Cerebellar nuclear complex (tissue), 1 donor: ENCODE measurements at places on chromosomes 11 and 22.

DNA sequence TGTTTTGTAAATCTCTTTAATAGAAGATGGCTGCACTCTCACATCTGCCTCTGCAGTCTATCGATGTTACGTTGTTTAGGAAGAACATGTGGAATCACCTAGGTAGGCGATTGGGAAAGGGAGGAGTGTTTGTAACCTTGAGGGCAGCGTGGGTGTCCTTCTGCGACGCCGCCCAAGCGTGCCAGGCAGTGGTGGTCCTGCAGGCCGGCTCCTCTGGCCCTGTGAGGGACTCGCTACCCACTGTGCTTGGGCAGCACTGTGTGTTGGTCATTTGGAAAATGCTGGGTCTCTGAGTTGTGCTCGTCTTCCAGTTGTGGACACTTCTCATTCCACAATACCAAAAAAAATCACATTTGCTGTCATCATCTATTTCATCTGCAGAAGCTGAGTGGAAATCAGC, 29.1 kb downstream of the CTTN start:
- DNase-seq, result no peak

GRCh38 chr22:35308480-35309021, 8.9 kb downstream of the TOM1 start:
- no peak for DNase-seq

DNA sequence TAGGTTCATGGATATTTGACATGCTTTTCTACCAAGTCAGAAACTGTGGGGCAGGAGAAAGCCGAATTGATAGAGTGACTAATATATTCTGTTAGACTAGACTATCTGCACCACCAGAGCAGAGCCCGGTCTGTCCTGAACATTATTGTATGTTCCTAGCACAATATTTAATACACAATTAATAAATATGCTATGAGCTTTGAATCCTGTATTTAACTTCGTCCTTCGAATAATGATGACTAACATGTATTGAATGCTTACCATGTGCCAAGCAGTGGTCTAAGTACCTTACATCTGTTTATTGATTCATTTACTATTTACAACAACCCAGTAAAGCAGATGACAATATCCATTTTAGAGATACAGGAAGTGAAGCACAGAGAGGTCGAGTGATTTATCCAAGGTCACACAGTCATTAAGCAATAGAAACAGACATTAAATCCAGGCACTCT, 44.8 kb upstream of the ANO3 start:
- DNase-seq, result no peak

- DNase-seq, result no peak
Measured at GRCh38 chr11:64549969-64550368, 41.1 kb upstream of the SLC22A12 start.

DNA sequence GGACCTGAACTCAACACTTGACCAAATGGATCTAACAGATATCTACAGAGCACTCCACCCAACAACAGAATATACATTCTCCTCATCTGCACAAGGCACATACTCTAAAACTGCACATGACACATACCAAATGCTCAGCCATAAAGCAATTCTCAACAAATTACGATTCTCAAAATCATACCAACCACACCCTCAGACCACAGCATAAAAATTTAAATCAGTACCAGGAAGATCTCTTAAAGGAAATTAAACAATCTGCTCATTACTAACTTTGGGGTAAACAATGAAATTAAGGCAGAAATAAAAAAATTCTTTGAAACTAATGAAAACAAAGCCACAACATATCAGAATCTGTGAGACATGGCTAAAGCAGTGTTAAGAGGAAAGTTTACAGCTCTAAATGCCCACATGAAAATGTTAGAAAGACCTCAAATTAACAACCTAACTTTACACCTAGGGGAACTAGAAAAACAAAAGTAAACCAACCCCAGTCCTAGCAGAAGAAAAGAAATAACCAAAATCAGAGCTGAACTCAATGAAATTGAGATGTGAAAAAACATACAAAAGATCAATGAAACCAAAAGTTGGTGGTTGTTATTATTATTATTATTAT, 37.2 kb downstream of the TMEM123 start:
- no peak for DNase-seq

DNA sequence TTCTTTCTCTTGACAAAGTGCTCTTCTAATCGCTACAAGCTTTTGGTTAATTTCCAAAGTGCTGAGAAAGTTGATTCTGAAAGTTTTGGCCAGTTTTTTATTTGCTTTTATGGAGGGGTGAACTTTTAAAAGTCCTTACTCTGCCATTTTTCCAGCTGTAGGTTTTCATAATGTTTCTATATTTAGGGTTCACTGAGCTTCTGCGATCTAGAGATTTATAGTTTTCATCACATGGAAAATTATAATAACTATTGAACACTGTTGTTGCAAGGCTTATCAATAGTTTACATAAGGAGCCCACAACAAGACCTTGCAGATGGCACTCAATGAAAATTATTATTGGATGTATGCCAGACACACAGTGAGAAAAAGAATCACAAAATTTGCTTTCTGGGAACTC, 55.1 kb downstream of the DLG2 start:
- DNase-seq, result no peak

DNA sequence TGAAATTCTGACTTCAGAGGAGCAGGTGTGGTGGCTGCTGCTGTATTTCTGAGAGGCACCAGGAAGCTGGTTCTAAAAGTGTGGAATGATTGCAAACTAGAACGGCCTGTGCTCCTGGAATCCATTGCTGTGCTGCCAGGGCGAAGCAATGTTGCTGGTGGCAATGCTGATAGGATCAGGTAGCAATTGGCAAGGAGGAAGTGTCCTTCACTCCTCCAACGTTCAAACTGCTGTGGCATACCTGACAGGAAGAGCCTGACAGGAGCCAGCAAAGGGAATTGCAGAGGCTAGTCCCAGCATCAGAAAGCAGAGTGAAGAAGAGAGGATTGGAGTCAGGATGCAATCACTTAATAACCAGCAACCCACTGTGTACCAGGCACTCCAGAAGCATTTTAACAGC, 118.2 kb downstream of the FAR1 start:
- no peak for DNase-seq

- no peak for DNase-seq
Measured at GRCh38 chr22:38435010-38435409, 20.0 kb downstream of the KCNJ4 start.

DNA sequence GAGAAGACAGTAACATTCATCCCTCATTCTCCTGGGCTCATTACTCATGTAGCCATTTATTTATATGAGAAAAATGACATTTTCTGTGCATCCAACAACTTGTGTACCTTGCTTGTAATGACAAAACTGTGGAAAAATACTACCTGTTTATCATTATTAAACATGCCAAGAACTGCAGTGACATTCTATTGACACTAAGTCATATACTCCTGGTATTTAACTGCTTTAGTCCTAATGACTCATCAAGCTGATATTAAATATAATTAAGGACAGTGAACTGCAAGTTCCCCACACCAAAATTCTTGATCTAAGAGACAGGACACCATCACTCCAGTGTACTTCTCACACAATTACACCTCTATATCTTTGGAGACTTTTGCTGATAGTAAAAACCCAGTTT, 1328.7 kb upstream of the RAG2 start:
- no peak for DNase-seq

DNA sequence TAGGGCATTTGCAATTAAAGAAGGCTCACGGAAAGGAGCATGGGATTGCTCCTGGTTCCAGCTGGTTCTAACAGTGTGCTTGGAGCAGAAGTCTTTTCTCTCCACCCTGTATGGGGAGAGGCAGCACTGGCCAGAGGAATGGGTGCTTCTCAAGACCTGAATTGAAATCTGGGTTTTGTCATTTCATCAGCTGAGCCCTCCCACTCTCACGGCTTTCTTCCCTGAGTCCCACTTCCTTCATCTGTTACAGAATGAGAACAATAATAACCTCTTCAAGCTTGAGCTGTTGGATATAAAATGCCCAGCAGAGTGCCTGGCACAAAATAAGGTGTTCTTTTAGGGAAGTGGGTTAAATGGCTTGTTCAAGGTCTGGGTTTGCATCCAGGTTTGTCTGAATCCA, 17.2 kb downstream of the CNTF start:
- DNase-seq, result no peak

DNA sequence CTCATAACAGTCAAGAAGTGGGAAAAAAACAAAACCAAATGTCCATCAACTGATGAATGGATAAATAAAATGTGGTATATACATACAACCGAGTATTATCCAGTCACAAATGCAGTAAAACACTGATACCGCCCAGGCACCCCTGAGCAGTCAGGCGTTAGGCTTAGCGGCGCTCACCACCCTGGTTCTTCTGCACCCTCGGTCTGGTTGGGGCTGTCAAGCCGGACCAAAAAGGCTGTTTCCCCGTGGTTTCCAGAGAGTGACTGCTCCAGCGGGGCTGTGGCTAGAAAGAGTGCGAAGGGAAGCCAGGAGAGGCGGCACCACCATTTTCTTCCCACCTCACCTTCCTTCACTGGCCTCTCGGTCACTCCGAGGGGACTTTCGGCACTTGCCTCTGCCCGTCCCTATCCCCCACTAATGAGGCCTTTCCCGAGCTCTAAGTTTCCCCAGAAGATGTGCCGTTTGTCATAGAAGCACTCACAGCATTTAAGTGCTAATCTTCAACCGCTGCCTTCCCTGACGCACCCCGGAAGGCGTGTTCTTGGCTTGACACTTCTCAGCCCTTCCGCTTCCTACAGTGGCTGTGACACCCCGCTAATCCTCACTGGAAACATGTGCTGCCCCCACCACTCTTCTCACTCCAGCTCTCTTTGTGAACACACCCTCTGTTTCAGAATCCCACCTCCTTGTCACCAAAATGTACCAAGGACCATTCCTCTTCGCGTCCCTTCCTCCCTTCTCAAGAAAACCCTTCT, 42.4 kb downstream of the FCHSD2 start:
- no peak for DNase-seq

- DNase-seq, result no peak
Measured at GRCh38 chr11:117795638-117796455, 1.2 kb downstream of the DSCAML1 start.

DNA sequence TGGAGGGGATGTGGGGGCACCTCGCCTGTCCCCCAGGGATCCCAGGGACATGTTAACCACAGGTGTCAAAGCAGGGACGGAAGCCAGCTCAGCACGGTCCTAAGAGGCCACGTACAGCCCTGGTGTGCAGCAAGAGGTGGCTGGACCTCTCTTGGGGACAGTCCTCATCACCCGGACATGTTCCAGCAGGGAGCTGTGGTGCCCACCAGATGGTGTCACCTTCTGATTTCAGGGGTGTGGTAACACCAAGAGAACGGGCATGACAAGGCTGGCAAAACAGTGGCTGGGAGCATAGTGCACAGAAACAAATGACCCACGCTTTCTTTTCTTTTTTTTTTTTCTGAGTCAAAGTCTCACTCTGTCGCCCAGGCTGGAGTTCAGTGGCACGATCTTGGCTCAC, 25.6 kb upstream of the COMT start:
- DNase-seq, result no peak

DNA sequence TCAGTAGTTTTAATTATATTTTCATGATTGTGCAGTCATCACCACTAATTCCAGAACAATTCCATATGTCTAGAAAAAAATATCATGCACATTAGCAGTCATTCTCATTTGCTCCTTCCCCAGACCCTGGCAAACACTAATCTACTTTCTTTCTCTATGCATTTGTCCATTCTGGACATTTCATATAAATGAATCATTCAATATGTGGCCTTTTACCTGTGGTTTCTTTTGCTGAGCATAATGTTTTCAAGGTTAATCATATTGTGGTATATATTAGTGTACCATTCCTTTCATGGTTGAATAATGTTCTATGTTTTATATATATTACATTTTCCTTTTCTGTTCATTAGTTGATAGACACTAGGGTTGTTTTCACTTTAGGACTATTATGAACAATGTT, 811.1 kb upstream of the RAG2 start:
- DNase-seq, result no peak

DNA sequence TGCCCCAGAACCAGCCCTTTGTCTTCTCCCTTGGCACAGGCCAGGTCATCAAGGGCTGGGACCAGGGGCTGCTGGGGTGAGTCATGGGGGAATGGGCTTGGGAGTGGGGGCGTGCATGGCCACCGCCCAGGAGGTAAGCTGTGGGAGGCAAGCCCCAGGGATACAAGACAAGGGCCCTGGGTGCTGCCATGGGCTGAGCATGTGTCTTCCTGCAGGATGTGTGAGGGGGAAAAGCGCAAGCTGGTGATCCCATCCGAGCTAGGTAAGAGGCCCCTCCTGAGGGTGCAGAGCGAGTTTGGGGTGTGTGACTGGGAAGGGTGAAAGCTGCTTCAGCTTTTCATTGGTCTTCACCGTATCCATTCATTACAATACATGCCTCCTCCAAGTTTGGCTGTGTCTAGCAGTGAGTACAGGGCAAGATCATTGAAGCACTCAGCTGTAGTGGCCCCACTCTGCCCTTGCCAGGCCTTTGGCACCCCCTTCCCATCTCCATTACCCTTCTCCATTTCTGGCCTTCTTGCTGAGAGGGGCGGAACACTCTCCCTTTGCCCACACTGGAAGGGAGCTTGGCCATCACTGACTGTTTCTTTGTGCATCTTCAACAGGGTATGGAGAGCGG, 2.5 kb downstream of the FKBP2 start:
- no peak for DNase-seq

GRCh38 chr11:44962464-44962863, 11.8 kb upstream of the TP53I11 start:
- DNase-seq, result no peak

DNA sequence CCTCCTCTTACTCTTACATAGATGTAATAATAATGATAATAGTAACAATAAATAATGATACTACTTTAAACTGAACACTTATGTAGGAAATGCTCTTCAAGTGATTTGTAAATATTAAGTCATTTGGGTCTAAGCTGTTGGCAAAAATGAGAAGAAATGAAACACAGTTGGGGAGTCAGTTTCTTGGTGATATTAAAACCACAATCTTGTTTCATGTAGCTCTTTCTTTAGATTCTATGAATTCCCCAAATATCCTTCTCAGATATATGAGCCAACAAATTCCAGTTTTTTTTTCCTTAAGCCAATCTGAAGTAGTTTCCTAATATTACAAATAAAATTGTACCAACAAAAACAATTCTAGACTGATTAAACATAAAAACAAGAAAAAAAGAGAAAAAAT, 1115.6 kb upstream of the CNTN5 start:
- no peak for DNase-seq

DNA sequence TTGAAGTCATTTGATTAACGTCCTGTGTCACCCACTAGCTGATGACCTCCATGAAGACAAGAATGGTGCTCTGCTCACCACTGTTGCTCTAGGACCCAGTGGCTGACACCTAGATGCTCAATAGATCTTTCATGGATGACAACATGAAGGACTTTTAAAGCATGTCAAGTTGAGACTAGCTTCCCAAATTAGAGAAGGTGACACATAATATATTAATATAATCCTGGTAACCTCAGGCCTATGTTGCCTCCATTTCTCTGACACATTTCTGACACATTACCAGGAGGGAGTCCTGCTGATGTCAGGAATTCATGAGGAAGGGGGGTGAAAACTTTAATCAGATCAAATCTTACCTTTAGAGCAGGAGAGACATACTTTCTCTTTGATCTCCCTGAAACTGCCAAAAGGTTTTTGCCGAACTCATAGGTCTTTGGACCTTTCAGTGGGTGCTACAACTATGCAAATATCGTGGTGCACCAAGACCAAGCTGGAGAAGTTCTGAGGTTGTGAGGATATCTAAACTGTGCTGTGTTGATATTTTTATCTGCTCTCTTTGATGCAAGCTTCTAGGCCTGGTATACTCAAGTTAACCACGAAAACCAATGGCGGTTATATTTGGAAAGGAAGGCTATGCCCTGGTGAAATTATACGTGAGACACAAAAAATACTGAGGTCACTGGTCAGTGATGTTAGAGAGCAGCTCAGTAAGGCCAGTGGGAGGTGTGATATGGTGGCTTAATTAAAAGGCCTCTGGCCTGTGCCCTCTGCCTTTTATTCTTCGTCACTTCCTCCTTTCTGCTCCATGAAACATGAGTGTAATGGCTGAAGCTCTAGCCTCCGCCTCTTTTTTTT, 13.2 kb upstream of the AMPD3 start:
- no peak for DNase-seq

GRCh38 chr11:13220148-13220547, 57.4 kb upstream of the BMAL1 start:
- no peak for DNase-seq
